NCI-H226 (cell line): ENCODE measurements at places on chromosomes 2 and 18.
A peak's percentile ranks its signal among the peaks of the same experiment; 100 is the strongest.

- DNase-seq = no peak
These were observed 226.7 kb upstream of the KLHL29 start for GRCh38 chr2:23158306-23158705.

GRCh38 chr18:8376113-8376512 lies 233.1 kb upstream of the RAB12 start:
- DNase-seq = no peak

DNA sequence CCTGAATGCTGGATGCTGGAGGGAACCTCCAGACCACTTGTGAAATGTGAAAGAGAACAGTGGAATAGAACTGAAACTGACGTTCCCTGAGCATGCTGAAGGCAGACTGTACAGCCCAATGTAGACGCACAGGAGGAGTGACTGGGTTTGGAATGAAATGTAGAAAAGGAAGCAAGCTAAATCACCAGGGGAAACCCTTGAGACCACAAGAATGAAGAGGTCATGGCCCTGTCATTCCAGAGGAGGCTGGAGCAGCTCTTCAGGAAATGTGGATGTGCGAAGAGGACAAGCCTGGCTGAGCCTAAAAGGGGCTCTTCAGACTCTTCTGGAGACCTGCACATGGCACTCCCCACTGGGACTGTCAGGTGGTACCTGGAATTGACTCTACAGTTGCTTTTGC lies 118.5 kb upstream of the ALPP start:
- peak; percentile 88 for DNase-seq

DNA sequence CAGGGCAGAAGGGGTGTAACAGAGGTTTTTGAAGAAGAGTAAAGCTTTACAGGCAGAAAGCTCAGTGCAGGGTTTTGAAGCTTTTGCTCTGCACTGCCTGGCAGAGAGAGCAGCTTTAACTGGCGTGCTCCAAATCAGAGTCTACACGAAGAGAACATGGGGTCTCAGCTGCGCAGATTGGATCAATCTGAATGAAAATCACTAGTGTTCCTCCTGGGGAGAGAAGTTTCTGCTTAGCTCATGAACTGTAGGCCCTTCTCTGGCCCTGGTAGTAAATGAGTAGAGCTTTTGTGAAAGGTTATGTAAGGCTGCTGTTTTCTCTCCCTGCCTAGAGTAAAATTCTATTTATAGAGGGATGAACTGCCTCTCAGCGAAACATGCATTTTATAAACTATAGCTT lies 13.6 kb downstream of the DCC start:
- no peak for DNase-seq
